ENCODE measurements at places on chromosomes 5 and 9.

- DNase-seq, result no peak
Observed at GRCh38 chr9:8255850-8256249, 456.3 kb upstream of the DMAC1 start.

GRCh38 chr9:135963938-135964337 is 2.8 kb upstream of the UBAC1 start:
- no peak for DNase-seq

DNA sequence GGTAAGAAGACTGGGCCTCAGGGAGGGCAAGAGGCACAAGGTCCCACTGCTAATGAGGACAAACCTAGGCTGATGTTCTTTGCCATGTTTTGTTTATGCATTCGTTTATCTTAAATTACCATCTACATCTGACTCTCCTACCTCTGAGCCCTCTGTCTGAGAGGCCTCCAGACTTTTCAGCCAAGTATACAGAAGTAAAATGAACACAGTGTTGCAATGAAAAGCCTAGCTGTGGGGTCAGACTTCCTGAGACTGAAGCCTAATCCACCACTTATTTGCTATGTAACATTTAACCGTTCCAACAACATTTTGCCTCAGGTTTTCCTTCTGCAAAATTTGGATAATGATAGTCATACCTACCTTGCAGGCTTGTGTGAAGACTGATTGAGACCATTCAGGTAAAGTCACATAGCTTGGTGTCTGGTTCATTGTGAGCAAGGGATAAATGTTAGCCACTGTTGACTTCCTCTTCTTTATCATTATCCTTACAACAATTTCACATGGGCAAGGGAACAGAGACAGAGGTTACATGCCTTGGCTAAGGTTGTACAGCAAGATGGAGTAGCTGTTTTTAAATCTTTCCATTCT is 374.9 kb upstream of the CLINT1 start:
- DNase-seq, result no peak

DNA sequence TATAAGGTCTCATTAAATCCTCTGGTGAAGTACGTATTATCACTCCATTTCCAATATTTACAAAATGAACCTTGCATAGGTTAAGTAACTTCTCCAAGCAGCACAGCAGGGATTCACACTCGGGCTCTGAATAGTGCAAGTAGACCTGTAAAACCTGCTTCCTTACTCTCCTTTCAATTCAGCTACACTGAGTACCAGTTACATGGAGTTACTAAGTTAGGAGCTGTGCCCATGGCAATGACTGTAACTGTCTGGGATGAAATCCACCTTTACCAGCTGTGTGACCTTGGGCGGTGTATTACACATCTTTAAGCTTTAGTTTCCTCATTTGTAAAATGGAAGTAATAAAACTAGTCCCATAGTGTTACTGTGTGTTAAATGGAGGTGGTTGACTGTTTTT is 15.9 kb upstream of the MOB3B start:
- no peak for DNase-seq

DNA sequence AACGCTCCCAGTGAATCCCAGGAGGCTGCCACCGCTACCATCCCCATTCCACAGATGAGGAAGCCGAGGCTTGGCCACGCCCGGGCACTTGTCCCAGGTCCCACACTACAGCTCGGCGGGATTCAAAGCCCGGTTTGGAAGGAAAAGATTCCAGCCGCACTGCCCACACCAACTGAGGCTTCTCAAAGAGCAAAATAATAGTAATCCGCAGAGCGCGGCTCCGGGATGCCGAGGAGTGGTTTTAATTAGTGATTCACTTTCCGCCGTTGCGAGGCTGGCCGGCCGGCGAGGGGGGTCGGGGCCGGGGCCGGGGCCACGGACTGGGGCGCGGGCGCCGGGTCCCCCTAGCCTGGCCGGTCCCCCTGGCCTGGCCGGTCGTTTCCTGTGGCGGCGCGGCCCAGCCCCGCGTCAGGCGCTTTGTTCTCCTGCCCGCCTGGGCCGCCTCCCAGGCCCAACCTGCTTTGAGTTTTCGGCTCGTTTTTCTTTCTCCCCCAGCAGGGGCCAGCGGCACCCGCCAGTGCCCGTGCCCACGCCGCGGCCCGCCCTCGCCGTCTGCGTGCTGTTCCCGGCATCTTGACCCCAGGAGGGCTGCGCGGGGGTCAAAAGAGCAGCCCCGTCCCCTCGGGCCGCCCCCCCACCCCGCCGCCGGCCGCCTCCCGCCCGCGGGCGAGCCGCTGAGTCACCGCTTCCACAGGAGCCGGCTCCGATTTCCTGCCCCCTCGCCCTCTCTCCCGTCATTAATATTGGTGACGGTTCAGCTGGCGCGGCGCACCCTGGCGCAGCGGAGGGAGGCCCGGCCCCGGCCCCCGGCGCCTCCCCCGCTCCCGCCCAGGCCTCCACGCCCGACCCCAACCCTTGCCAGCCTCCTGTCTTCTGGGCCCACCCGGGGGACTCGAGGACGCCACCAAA is 31.2 kb downstream of the FGF18 start:
- no peak for DNase-seq

GRCh38 chr9:109781086-109781485 is 1.1 kb downstream of the PALM2AKAP2 start:
- no peak for DNase-seq

DNA sequence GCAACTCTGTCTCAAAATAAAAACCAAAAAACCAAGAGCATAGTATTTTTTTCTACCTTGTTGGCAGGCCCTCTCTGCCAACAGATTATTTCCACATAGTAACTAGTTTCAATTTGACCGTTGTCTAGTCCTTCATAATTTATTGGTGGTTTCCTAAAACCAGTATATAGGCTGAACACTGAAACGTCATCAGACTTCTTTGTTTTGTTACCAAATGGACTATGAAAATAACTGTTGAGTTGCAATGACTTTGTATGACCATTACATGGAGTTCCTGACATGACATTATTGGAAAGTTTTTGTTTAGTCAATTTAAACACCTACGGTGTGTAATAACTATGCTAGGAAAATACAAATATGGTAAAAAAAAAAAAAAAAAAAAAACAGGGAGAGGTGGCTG is 1.7 kb downstream of the AGGF1 start:
- DNase-seq, result no peak

- DNase-seq, result no peak
Observed at GRCh38 chr9:74662674-74663073, 165.5 kb downstream of the RORB start.

DNA sequence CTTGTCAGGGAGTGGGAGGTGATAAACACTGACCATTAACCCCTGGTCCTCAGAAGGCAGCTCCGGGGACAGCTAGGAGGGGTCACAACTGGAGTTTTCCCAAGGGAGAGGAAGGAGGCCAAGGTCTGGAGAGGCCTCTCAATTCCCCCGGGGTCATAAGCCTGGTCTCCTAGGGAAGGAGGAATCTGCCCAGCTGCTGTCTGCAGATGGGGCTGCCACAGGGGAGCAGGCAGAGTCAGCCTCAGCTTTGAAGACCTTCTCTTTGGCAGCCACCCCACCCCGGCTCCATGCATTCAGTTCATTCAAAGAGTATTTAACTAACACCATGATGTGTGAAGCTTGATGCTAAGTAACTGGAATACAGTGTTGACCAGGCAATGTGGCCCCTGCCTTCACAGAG is 74.6 kb upstream of the HSPA9 start:
- DNase-seq, result no peak

GRCh38 chr5:68395926-68396511 is 180.5 kb downstream of the PIK3R1 start:
- no peak for DNase-seq

GRCh38 chr5:96942911-96943310 is 7.0 kb downstream of the LNPEP start:
- DNase-seq, result no peak

DNA sequence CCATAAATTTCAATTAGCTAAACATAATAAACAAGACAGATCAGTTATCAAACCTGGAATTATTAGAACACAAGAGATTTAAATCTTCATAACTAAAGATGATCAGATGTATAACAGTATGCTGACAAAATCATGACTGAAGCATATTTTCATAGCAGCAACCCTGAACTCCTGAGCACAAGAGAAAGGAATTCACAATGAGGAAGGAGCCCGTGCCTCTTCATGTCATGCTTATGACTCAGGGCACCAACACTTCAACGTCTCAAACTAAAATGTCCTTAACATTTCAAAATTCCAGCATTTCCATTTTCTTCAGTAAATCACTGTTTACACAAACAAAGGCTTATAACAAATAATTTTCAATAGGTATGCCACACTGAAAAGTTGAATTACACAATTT is 6.7 kb downstream of the AP3B1 start:
- DNase-seq, result no peak

- DNase-seq, result no peak
Observed at GRCh38 chr5:149938279-149938678, 6.3 kb downstream of the PDE6A start.

GRCh38 chr5:62328772-62329491 is 22.9 kb downstream of the KIF2A start:
- no peak for DNase-seq

DNA sequence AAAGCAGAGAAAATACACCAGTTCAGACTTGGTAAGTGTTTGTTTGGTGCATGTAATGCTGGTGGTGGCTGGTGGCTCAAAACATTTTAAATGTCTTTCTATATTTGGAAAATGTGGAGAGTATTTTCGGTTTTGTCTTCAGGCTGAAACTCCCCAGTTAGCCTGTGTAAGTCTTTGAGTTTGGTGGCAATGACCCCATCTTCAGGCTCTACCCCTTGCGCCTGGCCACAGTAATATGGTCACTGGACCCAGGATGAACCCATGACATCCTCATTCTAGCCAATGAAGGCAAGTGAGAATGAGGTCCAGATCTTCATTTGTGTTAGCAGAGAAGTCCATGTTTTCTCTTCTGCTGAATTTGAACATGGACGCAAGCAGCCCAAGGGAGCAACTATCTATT is 422.6 kb downstream of the BRINP1 start:
- DNase-seq, result no peak

GRCh38 chr5:177020033-177020432 is 2.5 kb upstream of the ZNF346 start:
- no peak for DNase-seq
